ENCODE measurements at places on chromosomes 13 and 19.

- DNase-seq = no peak
Measured at GRCh38 chr13:74329962-74330361, 195.8 kb upstream of the KLF12 start.

DNA sequence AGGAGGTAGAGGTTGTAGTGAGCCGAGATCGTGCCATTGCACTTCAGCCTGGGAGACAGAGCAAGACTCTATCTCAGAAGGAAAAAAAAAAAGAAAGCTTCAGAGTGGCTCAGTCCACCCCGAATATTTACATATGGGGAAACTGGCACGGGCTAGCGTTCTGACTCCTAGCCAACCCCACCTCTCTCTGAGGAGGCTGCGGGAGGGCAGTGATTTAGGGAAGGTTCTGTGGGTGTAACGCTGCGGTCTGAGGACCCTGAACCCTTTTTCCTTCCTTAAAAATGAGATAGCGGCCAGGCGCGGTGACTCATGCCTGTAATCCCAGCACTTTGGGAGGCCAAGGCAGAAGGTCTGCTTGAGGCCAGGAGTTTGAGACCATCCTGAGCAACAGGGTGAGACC lies 5.0 kb downstream of the LRRC25 start:
- DNase-seq = no peak

GRCh38 chr13:43611281-43612273 lies 175.2 kb downstream of the ENOX1 start:
- DNase-seq = no peak

- no peak for DNase-seq
Measured at GRCh38 chr19:32603961-32604360, 23.0 kb downstream of the PDCD5 start.

DNA sequence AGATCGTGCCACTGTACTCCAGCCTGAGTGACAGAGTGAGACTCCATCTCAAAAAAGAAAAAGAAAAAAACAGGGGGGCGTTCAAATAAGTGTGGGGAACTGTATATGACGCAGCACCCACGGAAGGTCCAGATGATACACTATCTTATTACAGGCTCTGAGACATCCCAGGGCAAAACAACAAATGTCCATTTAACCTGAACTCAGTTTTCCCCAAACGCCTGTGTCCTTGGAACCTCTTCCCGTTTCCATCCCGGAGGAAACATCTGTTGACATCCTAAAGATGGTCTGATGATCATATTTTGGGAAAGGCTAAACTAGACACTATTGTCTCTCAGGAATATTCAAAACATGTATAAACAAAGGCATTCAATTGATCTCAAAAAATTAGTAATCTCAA lies 72.4 kb downstream of the COL4A1 start:
- no peak for DNase-seq

GRCh38 chr19:48493718-48494401 lies 17.8 kb downstream of the LMTK3 start:
- no peak for DNase-seq

GRCh38 chr19:35153701-35154524 lies 622 bp upstream of the FXYD5 start:
- DNase-seq = peak; percentile 81

DNA sequence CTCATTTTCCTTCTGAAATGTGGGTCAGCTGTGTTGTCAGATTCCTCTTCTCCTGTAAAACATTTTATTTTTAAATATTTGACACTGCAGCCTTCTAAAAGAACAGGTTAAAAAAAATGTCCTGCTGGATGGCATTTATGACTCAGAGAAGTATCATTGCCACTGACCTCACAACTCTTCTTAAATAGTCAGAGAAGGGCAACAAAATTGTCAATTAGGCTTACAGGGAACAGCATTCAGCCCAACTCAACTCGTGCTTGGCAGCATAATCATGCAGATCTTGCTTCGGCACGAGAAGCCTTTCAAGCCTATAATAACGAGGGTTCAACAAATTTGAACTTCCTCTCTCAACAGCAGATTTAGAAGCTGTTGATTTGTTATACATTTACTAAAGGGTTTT lies 296.7 kb upstream of the DACH1 start:
- DNase-seq = no peak

GRCh38 chr13:36445891-36446351 lies 13.6 kb downstream of the CCNA1 start:
- DNase-seq = no peak

GRCh38 chr13:26584713-26585112 lies 27.2 kb downstream of the WASF3 start:
- no peak for DNase-seq

DNA sequence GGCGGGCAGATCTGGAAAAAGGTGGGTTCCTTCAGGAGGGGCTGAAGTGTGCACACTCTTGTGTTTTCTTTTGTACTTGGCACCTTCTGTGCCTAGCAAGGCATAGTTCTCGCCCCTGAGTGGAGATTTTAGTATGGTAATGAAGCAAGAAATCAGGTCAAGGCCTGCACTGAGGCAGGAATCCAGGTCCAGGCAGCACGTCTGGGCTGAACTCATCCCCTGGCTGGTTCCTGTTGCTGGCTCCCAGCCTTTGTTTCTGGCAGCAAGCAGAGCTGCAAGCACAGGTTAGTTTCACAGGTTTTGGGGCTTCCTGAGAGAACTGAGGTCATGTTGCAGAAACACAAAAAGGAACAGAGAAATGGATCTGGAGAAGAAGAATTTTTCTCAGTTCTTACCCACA lies 21.2 kb downstream of the SIGLEC7 start:
- no peak for DNase-seq

- DNase-seq = no peak
Measured at GRCh38 chr13:74039154-74039553, 95.0 kb downstream of the KLF12 start.

GRCh38 chr19:55301459-55302317 lies 17.9 kb downstream of the BRSK1 start:
- DNase-seq = peak; percentile 95

DNA sequence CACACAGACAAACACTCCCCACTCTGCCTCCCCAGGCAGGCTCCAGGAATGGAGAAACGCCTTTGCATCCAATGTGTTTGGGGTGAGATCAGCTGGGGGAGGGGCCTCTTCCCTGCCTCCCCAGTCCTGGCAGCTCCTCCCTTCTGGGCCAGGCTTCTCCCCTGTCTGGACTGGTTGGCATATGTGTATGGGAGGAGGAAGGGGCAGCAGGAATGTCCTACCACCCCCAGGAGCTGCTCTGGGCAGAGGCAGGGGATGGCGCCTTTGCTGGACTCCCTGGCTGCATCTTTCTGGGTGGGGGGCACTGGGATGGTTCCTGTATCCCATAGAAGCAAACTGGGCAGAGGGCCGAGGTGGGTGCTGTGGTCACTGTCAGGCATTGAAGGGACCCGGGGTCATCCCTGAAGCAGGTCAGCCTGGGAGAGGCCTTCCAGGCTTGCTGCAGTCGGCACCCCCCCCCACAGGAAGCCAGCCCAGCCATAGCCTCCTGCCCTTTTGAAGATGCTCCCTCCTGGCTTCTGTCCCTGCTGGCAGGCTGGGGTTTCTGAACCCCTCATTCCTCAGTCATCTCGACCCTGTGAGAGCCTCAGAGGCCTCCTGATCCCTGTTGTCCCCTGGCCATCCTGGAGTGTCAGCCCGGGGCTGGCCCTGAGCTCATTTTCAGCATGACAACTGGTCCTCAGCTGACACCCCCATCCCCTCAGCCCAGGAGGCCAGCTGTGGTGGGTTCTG lies 21.2 kb upstream of the SLC7A10 start:
- DNase-seq = no peak

DNA sequence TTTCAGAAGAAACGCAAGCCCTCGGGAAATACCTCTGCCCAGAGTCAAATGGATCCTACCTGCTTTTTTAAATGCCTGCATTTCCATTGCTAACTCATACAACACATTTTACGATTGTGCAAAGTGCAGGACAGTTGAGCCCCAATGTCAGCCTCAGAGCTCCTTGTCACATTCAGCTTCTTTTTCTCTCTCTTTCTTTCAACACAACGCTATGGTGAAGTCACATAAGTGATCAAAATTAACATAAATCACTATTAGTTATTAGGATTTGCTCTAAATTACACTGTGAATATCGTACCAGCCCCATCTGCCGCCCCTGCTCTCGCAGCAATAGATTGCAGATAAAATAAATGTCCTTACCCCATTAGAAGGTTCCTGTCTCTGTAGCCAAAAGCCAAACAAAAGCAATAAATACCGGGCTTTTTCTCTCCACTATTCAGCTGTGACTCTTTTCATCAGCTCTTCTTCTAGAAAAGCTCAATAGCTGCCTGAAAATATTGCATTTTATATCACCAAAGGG lies 8.8 kb downstream of the POU4F1 start:
- no peak for DNase-seq

DNA sequence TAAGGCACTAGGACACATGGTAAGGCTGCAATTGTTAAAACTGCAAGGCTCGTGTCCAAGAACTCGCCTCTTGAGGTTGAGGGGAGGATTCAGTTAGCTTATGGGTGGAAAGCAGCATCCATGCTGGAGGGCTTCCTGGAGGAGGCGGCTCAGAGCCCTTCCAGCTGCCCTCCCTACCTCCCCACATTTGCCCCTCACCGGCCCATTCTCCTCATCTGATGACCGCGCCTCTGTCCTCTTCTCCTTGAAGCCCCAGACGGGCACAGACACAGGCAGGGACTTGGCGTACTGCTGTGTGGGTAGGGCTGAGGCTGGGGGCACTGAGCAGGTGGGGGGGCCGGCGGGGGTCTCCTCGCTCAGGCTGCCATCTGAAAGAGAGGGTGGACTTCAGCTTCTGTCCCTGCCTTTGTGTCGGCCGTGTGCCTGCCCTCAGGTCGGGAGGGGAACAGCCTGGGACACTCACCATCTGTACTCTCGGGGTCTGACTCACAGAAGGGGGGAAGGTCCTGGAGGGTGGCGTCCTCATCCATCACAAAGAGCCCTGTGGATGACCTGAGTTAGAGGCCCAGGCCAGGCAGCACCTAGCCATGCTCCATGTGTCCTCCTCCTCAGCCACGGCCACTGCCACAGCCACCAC lies 4.1 kb upstream of the PNKP start:
- DNase-seq = no peak

GRCh38 chr19:34295103-34295502 lies 40.7 kb downstream of the GARRE1 start:
- DNase-seq = no peak

- DNase-seq = no peak
Measured at GRCh38 chr13:111923991-111924677, 142.8 kb upstream of the SOX1 start.

DNA sequence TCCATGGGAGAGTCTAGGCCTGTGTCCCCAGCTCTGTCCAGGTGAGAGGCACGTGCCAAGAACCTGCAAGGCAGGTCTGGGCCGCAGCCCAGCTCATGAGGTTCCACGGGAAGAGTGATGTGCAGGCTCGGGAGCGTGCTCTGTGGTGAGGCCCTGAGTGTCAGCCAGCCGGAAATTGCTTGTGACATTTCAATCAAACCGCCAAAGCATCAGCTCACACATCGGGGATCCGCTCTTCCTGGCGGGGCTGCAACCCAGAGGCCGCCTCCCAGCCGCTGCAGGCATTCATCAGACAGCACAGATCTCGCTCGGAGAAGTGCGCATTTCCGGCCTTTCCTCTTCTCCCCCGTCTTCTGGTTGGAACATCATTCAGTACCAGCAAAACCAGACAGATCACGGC lies 109.3 kb downstream of the KDM4B start:
- no peak for DNase-seq

DNA sequence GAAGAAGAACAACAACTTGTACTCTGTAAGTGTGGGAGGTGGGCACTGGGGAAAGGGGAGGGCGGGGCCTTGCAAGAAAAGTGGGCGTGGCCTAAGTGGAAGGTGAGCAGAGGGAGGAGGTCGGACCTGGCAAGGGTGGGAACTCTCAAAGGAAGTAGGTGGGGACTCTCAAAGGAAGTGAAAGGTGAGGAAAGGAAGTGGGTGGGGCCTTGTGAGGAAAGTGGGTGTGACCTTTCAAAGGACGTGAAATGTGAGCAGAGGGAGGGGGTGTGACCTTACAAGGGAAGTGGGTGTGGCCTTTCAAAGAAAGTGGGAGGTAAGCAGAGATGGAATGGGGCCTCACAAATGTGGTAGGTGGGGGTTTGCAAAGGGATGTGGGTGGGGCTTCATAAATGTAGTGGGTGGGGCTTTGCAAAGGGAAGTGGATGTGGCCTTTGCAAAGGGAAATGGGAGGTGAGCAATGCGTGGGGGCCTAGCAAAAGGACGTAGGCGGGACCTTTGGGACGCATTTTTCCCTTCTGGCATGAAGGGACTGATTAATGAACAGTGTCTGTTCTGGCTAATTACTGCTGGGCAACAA lies 25.9 kb downstream of the ACSBG2 start:
- DNase-seq = peak; percentile 16

DNA sequence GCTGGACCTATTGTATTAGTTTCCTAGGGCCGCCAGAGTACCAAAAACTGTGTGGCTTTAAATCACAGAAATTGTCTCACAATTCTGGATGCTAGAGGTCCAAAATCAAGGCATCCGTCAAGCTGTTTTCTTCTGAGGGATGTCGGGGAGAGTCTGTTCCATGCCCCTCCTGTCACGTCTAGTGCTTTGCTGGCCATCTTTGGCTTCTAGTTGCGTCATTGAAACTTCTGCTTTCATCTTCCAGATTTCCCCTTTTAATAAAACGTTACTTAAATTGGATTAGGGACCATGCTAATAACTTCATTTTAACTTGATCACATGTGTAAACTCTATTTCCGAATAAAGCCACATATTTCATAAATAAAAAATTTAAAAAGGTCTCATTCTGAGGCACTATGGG lies 47.5 kb downstream of the TRPM4 start:
- no peak for DNase-seq

- no peak for DNase-seq
Measured at GRCh38 chr19:3381701-3382372, 15.5 kb downstream of the NFIC start.

GRCh38 chr19:40807147-40808020 lies 8.4 kb downstream of the EGLN2 start:
- DNase-seq = no peak

- DNase-seq = no peak
Measured at GRCh38 chr13:45191874-45192273, 9.0 kb downstream of the KCTD4 start.

- DNase-seq = peak; percentile 14
Measured at GRCh38 chr19:16899566-16900075, 10.8 kb downstream of the F2RL3 start.

GRCh38 chr13:32314271-32315237 lies 609 bp downstream of the ZAR1L start:
- DNase-seq = peak; percentile 59

GRCh38 chr13:36088001-36088400 lies 43.2 kb downstream of the DCLK1 start:
- no peak for DNase-seq

DNA sequence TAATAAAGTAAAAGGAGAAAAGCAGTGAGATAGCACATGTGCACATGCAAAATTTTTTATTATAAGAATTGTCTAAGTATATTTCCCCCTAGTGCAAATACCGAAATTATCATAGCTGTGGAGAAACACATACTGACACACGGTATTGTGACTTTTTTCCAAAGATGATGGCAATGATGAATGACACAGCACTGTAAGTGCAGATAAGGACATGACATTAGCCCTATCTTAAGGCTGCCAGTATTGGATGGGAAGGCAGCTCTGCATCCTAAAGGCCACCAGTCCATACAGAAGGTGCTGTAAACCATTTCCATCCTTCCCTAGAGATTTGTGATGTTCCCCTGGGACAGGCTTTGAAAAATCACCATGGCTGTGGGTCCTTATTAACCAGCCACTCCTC lies 11.5 kb upstream of the MICU2 start:
- no peak for DNase-seq

- no peak for DNase-seq
Measured at GRCh38 chr13:98912846-98913245, 65.0 kb downstream of the DOCK9 start.

Measured in activated naive CD4-positive, alpha-beta T cell treated with Interleukin-2 at 50 U/mL for 16 hours (primary cell).